Activated CD8-positive, alpha-beta memory T cell treated with anti-CD3 and anti-CD28 coated beads, Interleukin-2, amount 50 U/mL, for 48 hours (primary cell): ENCODE measurements at places on chromosomes 7 and 10.
A peak's percentile ranks its signal among the peaks of the same experiment; 100 is the strongest.

GRCh38 chr10:21754410-21755011 lies 220.5 kb downstream of the MLLT10 start:
- no peak for DNase-seq

DNA sequence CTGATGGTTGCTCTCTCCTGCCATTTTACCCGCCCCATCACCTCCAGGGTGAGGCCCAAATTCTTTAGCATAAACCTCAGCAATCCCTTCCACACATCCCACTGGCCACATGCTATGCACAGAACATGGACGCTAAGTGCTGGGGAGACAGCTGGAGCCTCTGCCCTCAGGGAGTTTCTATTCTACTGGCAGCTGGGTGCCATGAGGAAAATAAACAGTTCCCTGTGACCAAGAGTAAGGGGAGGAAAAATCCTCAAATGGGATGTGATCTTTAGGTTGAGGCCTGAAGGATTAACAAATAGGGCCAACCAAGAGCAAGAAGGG lies 1.2 kb downstream of the PARP12 start:
- DNase-seq: no peak

DNA sequence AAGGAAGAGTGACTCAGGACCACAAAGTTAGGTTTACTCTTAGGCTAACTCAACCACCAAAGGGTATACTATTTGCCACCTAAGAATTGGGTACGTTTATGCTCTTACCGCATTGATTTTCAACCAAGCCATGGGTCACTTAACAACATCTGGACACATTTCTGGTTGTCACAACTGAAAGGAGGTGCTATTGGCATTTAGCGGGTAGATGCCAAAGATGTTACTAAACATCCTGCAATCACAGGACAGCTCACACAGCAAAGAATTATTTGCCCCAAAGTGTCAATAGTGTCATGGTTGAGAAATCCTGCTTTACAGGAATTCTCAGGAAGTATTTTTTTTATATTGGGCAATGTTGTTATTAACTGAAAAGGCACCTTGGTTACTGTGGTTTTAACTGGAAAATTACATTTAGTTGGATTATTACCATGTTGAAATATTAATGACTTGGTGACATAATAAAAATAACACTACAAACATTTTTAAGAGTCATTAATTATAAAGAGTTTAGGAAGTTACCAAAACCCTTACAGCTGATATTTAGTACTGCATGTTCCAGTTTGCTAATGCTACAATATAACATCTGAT lies 185.0 kb upstream of the TMEM196 start:
- no peak for DNase-seq

GRCh38 chr10:32851301-32851700 lies 106.7 kb downstream of the ITGB1 start:
- no peak for DNase-seq

DNA sequence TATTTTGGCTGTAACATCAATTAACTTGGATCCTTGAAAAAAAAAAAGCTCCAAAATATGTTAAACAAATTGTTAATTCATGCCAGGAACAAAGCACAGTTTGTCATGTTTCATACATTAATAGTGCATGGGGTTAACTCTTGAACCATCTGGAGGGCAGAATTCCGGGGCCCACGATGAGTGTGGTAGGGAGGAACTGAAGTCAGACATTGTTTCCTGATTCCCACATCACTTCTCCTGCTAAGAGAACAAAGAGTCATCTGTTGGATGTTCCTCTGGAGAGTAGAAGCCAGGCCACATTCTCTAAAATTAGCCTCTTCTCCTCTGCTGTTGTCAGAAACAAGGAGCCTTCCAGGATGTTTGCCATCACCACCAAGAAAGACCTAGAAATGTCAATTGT lies 54.6 kb downstream of the TMEM178B start:
- DNase-seq: no peak

GRCh38 chr10:111455776-111456426 lies 379.1 kb downstream of the ADRA2A start:
- no peak for DNase-seq

GRCh38 chr7:128178611-128179010 lies 62.5 kb upstream of the LEP start:
- DNase-seq: no peak

GRCh38 chr7:28919510-28919909 lies 38.6 kb downstream of the TRIL start:
- no peak for DNase-seq

GRCh38 chr7:103687951-103688350 lies 241.9 kb upstream of the SLC26A5 start:
- no peak for DNase-seq

GRCh38 chr7:75776295-75776971 lies 4.4 kb upstream of the CCL26 start:
- DNase-seq: peak; percentile 61

- DNase-seq: no peak
Measured at GRCh38 chr10:52967806-52968795, 195.5 kb upstream of the MBL2 start.

DNA sequence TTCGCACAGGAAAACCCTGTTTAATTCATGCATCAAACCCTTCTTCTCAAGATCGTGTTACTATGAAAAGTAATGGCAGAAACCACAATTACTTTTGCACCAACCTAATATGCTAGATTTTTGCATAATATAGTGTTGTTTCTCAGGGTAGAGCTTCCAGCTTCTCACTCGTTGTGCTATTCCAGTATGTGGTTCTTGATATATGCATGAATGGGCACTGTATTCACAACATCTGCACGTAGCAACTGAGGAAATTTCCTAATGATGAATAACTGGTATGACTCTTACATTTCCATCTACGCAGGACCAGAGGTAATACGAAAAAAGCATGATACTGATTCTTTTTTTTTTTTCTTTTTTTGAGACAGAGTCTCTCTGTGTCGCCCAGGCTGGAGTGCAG lies 326.6 kb upstream of the GALNT17 start:
- no peak for DNase-seq

GRCh38 chr10:127243490-127244272 lies 47.3 kb upstream of the INSYN2A start:
- DNase-seq: peak; percentile 56

- no peak for DNase-seq
Measured at GRCh38 chr10:131676046-131676799, 224.6 kb upstream of the PPP2R2D start.

- no peak for DNase-seq
Measured at GRCh38 chr7:31432176-31432575, 81.7 kb upstream of the ITPRID1 start.

DNA sequence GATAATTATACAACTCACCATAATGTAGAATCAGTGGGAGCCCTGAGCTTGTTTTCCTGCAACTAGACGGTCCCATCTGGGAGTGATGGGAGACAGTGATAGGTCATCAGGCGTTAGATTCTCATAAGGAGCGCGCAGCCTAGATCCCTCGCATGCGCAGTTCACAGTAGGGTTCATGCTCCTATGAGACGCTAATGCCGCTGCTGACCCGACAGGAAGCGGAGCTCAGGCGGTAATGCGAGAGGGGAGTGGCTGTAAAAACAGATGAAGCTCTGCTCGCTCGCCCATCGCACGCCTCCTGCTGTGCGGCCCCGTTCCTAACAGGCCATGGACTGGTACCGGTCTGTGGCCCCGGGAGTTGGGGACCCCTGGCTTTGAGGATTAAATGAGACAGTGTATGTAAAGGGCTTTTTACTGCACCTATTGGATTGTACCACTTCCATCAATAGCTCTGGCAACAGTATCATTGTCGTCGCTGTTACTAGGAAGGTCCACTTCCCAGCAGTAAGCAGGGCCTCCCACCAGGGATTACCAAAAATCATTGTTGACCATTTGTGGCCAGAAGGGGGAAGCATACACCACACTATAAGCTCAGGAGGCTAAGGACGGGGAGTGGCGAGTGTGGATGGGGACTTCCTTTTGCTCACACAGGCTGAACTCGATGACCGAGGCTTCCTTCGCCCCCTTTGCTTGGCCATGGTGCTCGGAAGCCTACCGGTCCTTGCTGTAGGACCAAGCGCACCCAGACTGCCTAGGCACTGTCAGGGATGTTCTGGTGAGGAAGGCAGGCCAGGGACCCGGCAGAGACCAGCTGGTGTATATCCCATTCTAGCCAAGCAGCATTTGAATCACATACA lies 26.4 kb downstream of the AKR1B1 start:
- DNase-seq: peak; percentile 81

- no peak for DNase-seq
Measured at GRCh38 chr7:151665368-151665767, 145.7 kb upstream of the RHEB start.

DNA sequence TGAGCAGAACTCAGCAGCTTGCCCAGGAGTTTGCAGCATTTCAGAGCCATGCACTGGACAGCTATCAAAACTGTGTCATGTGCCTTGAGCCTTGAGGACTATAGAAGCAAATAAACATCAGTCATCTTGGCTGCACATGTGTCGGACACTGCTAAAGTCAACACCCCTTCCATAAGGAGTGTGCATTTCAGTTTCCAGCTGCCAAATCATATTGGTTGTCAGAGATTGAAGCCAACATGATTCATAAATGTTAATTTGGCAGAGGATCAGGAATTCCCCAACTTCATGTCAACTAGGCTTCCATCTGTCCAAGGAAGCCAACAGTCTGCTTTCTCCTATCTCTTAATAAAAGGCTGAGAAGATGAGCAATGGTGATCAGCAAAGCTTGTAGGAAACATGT lies 32.8 kb downstream of the SLC16A12 start:
- no peak for DNase-seq

- DNase-seq: no peak
Measured at GRCh38 chr10:103602028-103602851, 108.7 kb downstream of the NEURL1 start.

GRCh38 chr10:131222986-131223385 lies 88.5 kb downstream of the TCERG1L start:
- DNase-seq: no peak

DNA sequence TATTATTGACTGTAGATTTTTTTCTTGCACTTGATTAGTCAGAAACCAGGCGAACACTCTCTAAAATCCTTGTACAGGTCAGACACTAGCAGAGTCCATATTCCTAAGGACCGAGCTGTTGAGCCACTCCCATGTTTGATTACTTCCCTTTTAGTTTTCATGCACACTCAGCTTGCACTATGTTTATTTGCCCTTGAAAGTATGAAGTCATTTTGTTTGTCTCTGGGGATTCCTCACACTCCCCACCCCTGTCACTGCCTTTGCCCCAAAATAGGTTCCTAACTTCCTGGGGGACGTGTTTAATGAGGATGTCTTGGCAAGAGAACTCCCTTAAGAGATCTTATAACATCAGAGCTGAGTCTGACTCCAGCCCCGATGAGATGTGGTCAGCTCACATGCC lies 182.1 kb downstream of the EVX1 start:
- DNase-seq: no peak

GRCh38 chr10:99859585-99859984 lies 77.1 kb downstream of the ABCC2 start:
- DNase-seq: no peak

GRCh38 chr7:54581511-54581910 lies 39.3 kb downstream of the VSTM2A start:
- no peak for DNase-seq

DNA sequence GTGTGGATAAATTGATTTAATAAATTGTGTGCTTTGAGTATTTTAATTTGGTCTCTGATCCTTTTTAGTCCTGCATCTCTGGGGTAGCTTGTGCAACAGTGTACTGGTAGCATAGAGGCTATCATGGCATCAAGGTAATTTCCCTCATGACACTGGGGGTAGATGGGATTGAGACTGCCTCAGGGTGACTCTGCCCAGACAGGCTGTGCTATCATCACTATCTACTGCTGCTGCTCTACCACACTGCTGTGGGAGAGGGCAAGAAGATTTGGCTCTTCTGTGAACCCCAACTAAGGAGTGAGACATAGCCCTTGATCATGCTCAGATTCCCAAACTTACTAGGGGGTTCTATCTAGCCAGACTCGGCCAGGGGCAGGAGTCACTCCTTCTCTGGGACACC lies 43.6 kb upstream of the JAZF1 start:
- no peak for DNase-seq

- peak; percentile 50 for DNase-seq
Measured at GRCh38 chr10:49175587-49176309, 12.4 kb downstream of the TMEM273 start.

DNA sequence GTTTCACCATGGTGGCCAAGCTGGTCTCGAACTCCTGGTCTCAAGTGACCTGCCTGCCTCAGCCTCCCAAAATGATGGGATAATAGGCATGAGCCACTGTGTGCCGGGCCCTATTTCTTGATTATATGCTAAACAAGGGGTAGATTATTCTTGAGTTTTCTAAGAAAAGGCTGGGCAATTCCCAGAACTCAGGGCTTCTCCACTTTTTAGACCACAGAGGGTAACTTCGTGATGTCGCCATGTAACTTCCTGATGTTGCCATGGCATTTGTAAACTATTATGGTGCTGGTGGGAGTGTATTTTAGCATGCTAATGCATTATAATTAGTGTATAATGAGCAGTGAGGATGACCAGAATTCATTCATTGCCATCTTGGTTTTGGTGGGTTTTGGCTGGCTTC lies 35.8 kb downstream of the OTUD1 start:
- no peak for DNase-seq

- no peak for DNase-seq
Measured at GRCh38 chr10:70757856-70758255, 27.3 kb downstream of the TBATA start.

GRCh38 chr7:152909683-152910544 lies 150.4 kb downstream of the ACTR3B start:
- no peak for DNase-seq

GRCh38 chr10:76229341-76229740 lies 797.9 kb downstream of the LRMDA start:
- no peak for DNase-seq

DNA sequence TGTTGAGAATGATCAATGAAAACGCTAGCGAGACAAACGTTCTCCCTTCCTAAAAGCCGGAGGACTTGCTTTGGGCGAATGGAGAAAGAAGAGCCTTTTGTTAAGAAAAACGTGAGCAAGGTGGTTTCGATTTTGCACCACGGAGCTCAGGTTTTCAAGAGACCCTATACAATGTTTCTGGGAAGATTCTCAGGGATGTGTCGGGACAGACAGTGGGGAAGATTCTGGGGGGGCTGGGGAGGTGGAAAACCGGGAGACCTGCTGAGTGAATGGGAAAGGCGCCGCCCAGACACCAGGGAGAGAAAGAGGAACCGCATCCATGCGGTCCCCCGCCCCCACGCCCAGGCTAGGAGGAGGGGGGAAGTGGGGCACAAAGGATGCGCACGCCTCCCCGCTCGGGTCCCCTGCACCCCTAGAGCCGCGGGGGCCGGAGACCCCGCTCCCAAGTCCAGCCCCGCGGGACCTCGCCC lies 745 bp downstream of the YWHAG start:
- DNase-seq: peak; percentile 79

DNA sequence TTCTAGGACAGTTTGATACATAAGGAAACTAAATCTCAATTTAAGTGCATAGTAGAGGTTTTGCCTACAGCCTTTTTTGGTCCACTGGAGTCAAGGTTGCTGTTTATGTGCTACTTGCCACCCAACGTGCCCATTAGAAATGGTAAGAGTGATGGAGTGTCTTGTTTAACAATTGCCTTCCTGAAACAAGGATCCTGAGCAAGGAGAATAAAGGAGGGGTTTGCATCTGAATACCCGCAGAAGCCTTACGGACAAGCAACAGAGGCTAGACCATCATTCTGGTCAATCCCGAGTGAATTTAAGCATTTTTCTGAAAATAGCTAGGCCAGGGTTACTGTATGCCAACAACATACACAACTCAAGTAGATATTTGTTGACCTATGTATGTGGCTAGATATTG lies 63.6 kb downstream of the MARCHF5 start:
- DNase-seq: no peak

GRCh38 chr7:146126767-146127509 lies 10.3 kb downstream of the CNTNAP2 start:
- DNase-seq: no peak

- DNase-seq: no peak
Measured at GRCh38 chr10:70376436-70377378, 5.7 kb downstream of the LRRC20 start.
